Activated naive CD8-positive, alpha-beta T cell treated with anti-CD3 and anti-CD28 coated beads, Interleukin-2, amount 10 ng/mL, durations not matched to agents 7 days and 5 days (primary cell): ENCODE measurements at places on chromosomes 3 and 15.

- no peak overlapping the region for H3K4me3 ChIP-seq
- H3K27ac ChIP-seq: no peak overlapping the region
- no peak for DNase-seq
- H3K36me3 ChIP-seq: no peaks in the 10 kb centered on the region
- peaks cover 32% of the 10 kb centered on the region for H3K27me3 ChIP-seq
Measured at GRCh38 chr15:38088971-38089370, 154.5 kb downstream of the TMCO5A start.

DNA sequence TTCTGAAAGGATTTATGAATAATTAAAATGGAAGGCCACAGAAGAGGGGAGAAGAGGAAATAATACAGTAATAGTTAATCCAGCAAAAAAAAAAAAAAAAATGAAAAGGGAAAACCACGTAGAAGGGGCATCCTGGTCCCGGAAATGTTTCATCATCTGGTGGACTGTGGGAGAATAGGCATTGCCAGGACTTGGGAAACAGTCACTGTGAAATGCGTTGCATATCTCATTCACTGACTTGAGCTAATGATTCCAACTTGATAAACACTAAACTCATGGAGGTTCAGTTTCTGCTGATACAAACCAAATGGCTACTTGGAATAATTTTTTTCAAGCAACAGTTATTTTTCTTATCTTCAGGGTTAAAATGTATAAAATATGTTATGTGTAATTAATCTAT, 3.2 kb downstream of the XCR1 start:
- H3K27ac ChIP-seq: no peak overlapping the region
- peaks cover 5% of the 10 kb centered on the region for H3K4me1 ChIP-seq
- no peak overlapping the region for H3K4me3 ChIP-seq
- peaks cover 26% of the 10 kb centered on the region for H3K36me3 ChIP-seq

DNA sequence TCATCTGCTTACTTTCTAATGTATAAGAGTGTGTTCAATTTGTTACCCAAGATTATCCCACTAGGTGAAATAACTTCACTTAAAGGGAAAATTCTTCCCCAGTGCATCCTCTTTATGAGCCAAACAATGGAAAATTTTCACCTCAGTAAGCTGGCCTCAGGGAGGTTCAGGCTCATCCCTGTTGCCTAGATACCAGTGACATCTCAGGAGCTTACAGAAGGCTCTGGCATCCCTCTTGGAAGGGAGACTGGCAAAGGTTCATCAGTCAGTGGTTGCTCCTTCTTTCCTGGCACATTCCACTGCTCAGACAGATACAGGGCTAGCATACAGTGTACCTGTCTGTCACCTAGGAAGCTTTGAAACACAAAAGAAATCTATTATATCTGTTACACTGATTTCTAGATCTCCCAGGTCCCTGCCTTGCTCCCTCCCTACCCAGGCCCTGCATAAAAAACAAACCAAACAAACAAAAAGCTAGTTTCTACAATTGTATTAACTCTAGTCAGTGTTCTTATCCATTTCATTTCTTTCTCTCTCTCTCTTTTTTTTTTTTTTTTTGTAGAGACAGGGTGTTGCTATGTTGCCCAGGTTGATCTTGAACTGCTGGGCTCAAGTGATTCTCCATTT, 1.7 kb downstream of the IP6K2 start:
- peaks cover 26% of the 10 kb centered on the region for H3K4me1 ChIP-seq
- H3K27me3 ChIP-seq: peaks cover 12% of the 10 kb centered on the region
- peak overlapping the region; percentile 98 for H3K27ac ChIP-seq
- peak overlapping the region; percentile 99 for H3K4me3 ChIP-seq
- peaks cover 24% of the 10 kb centered on the region for H3K36me3 ChIP-seq

- H3K36me3 ChIP-seq: no peaks in the 10 kb centered on the region
- no peak overlapping the region for H3K4me3 ChIP-seq
- H3K27ac ChIP-seq: no peak overlapping the region
- H3K27me3 ChIP-seq: no peaks in the 10 kb centered on the region
- no peaks in the 10 kb centered on the region for H3K4me1 ChIP-seq
Measured at GRCh38 chr3:178845420-178846118, 226.0 kb downstream of the ZMAT3 start.
